ENCODE measurements at places on chromosomes 3 and 15.

- no peak for DNase-seq
Measured at GRCh38 chr3:52838561-52839267, 3.9 kb upstream of the MUSTN1 start.

DNA sequence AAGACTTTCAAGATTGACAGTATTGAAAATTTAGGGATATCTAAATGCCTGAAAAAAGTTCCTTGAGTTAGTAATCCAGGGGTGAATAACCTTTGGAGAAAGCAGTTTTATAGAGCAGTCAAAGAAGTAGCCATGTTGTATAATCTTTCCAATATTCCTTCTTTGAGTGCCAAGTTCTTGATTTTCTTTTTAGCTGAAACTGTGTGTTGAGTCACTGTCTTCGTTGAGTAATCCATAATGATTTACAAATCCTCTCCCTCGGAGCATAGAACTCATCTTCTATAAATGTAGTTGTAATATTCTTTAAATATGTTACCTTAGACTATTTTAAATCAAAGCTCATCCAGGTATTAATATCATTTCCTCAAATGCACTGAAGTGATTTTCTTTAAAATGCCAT is 135.2 kb downstream of the BBX start:
- DNase-seq, result no peak

GRCh38 chr3:159458982-159459381 is 529.7 kb upstream of the IL12A start:
- no peak for DNase-seq

DNA sequence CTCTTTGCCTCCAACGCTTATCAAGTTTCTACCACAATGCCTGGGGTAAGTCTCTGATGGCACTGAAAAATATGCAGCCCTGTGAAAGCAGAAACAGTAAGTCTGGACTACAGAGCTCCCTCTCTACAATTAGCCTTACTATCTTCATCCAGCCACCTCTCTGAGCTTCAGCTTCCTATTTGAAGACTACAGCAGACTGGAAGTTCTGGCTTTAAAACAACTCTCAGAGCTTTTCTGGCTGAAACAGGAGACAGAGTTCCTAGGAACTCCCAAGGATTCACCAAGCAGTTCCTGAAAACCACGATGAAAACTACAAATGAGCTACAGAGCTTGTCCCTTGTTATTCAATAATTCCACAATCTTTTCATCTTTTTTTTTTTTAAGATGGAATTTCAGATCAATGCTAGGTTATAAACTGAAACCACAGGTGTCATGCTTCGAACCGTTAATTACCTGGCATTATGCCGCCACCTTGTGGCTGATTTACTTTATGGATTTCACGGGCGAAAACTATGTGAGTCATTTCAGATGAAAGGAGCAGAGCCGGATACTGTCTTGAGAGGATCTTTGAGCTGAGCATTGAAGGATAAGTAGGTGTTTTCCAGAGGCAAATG is 3.9 kb downstream of the CRYGS start:
- peak; percentile 85 for DNase-seq

GRCh38 chr15:37693926-37694325 is 240.5 kb upstream of the TMCO5A start:
- no peak for DNase-seq

GRCh38 chr3:53422954-53423698 is 71.3 kb upstream of the CACNA1D start:
- no peak for DNase-seq

GRCh38 chr15:80898040-80898439 is 91.6 kb downstream of the MESD start:
- no peak for DNase-seq

DNA sequence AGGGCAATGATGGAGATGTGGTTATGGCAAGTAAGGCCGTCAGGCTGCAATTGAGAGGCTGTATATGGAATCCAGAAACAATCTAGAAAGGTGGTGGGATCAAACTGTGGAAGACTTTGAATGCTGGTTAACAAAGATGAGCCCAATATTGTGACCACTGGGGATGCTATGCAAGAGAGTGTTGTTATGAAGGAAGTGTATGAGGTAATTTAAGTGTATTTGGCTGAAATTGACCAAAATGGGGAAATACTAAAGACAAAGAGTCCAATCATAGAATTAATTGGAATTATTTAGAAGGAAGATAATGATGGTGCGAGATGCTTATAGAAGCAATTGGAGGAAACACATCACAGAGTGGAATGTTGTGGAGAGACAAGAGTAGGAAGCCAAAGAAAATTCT is 24.5 kb downstream of the BTLA start:
- DNase-seq, result no peak

GRCh38 chr15:70669966-70670658 is 93.2 kb downstream of the UACA start:
- no peak for DNase-seq

GRCh38 chr15:44695294-44695693 is 15.8 kb downstream of the PATL2 start:
- no peak for DNase-seq

- DNase-seq, result no peak
Measured at GRCh38 chr3:66322436-66322835, 101.6 kb downstream of the SLC25A26 start.

DNA sequence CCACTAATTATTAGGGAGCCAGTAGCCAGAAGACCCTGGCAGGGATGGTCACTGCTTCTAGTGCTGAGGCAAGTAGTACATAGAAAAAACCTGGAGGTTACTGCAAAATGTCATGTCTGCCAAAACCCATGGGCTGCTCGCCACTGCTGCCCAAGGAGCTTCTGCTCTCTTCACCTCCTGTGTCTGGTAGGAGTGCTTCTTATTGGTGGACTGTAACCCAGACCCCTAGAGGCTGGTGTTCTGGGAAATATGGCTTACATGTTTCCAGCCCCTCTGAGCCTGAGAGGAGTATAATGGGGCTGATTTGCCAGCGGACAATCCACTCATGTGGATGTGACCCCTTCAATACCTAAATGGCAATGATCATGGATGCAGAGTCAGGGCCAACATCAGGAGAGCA is 286.4 kb downstream of the EPHB1 start:
- DNase-seq, result no peak

- DNase-seq, result no peak
Measured at GRCh38 chr3:120487191-120487650, 36.4 kb upstream of the FSTL1 start.

GRCh38 chr3:19046440-19046839 is 101.9 kb upstream of the KCNH8 start:
- DNase-seq, result no peak

DNA sequence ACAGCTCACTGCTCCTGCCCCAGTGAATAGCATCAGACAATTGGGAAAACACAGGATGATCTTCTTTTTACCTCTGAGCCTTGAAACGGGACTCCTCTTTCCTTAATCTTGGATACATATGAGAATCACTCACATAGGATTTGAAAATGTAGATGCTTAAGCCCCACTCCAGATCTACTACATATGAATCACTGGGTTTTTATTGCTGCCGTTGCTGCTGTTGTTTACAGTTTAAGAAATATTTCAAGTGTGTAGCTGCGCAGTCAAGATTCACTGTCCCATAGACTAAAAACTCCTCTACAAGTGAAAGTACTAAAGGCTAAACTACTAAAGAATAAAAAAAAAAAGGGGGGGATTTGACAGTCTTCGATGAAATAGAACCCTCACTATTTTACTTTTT is 765.9 kb downstream of the NTRK3 start:
- DNase-seq, result no peak

DNA sequence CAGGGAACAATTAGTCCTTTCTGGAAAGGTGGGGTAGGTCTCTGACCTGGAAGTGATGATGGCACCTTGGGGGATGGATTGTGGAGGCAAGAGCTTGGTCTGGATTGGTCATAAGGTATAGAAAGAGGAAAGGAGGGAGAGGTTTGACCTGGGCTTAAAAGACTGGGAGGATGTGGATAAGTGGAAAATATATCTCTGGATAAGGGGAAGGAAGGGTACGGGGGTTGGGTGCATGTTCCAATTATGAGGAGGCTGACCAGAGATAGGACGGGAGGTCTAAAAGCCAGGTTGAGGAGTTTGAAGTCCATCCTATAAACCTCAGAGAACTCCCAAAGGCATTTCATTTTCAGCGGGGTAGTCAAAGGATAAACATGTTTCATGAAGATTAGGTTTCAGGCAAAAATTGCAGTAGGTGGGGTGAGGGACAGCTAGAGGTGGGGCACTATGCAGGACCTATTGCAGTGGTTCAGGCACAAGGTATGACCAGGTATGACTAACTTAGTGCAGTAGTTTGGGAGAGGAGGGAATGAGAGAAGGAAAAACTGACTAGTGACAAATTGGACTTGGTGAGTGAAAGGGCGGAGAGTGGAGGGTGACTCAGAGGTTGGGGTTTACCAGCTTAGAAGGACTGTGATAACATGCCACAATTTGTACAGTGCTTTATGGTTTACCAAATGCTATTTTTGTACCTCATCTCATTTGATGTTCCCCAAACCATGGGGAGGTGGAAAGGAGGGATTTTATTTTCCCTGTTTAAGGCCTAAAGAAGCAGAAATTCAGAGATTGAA is 10.7 kb downstream of the PDE8A start:
- DNase-seq, result peak; percentile 43

- DNase-seq, result no peak
Measured at GRCh38 chr15:101482526-101483371, 6.8 kb downstream of the PCSK6 start.

Measured in activated CD4-positive, alpha-beta T cell treated with anti-CD3 and anti-CD28 coated beads, Interleukin-2, amount 50 U/mL, for 24 hours (primary cell).